ENCODE measurements at places on chromosomes 1 and 21.

DNA sequence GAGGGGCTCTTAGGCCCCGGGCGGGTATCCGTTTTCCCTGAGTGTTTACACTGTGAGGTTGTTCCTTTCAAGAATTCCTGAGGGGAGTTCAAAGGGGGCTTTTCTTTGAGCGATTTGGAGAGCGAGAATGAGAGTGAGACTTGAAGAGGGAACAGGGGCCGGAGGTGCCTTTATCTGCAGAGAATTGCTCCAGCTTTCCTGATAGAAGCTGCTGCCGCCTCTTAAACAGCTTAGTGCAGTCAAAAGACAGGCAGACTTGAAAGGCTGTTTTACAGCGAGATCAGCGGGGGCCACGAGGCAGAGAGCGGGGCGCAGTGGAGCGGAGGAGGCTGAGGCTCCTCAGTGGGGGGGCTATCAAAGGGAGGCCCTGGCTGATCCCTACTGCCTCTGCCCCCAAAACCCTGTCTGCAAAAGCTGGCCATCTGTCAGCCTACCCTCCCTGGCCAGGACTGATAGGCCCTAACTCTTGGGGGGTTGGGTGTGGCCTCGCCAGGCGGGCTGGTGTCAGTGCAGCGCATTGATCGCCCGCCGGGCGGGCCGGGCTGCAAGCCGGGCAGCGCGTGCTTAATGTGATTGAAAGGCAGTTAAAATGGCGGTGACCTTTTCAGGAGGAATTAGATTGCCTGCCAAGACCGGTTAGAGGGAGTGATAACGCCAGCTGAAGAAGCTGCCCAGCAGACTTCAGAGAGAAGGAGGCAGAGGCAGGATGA lies 36.4 kb downstream of the TMEM53 start:
- no peak for DNase-seq

GRCh38 chr1:240599830-240600229 lies 12.1 kb downstream of the GREM2 start:
- DNase-seq, result no peak

GRCh38 chr1:179599623-179600249 lies 8.1 kb downstream of the TDRD5 start:
- DNase-seq, result no peak

- DNase-seq, result no peak
Observed at GRCh38 chr1:191869790-191870312, 288.4 kb upstream of the RGS18 start.

GRCh38 chr1:184407816-184408510 lies 21.1 kb downstream of the C1orf21 start:
- no peak for DNase-seq

- DNase-seq, result no peak
Observed at GRCh38 chr1:8113262-8114220, 87.4 kb upstream of the ERRFI1 start.

GRCh38 chr1:190476806-190477205 lies 858 bp downstream of the BRINP3 start:
- DNase-seq, result no peak

DNA sequence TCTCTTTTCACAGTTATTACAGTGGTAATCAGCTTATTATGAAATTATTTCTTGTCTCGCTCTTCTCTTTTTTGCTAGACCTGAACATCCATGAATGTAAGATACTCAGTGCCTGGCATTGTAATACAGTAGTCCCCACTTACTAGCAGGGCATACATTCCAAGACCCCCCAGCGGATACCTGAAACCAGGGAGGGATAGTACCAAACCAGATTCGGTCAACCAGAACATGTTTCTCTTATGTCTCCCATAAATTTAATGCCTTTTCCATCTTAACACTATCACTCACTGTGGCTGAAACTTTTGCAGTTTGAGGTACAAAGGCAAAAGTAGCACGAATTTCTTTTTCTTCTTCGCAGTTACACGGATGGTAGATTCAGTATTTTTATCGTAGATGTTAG lies 24.6 kb upstream of the B3GALT2 start:
- no peak for DNase-seq
